Smooth muscle cell of trachea (primary cell): ENCODE measurements at places on chromosomes 5 and 9. TPM values are rescaled to one million over a fixed set of nuclear protein-coding genes. Genes with fewer than 3 reads are reported as not detected.

The ACOT12 gene
- total RNA-seq = 1.6 and 2.2 TPM in 2 replicates

The ASPN gene
- 7.1 and 15.2 TPM in 2 replicates for total RNA-seq

The ANGPTL2 gene
- total RNA-seq = 49.6 and 184 TPM in 2 replicates

The TMEM252 gene
- not detected in 2 replicates for total RNA-seq

The CAPSL gene
- not detected in 2 replicates for total RNA-seq

The GMCL2 gene
- total RNA-seq = under 0.01 TPM in 1 of 2 replicates, not detected in the other

The TRIP13 gene
- total RNA-seq = 5.6 and 32.1 TPM in 2 replicates

The GRAMD2B gene
- total RNA-seq = 9.5 and 10.6 TPM in 2 replicates

The KCNV2 gene
- not detected in 2 replicates for total RNA-seq

The SHISAL2B gene
- not detected in 2 replicates for total RNA-seq

The NLN gene
- total RNA-seq = 22.8 and 43.6 TPM in 2 replicates

The HSDL2 gene
- total RNA-seq = 57.0 and 60.7 TPM in 2 replicates

The PCA3 gene
- not detected in 2 replicates for total RNA-seq

The CD180 gene
- under 0.01 TPM in 1 of 2 replicates, not detected in the other for total RNA-seq

The VPS13A gene
- 34.1 and 50.9 TPM in 2 replicates for total RNA-seq

The PCDHB16 gene
- 0.15 and 0.50 TPM in 2 replicates for total RNA-seq

The HAPLN1 gene
- 0.73 and 4.6 TPM in 2 replicates for total RNA-seq

The SLC6A18 gene
- not detected in 2 replicates for total RNA-seq

The CLPTM1L gene
- 179 and 184 TPM in 2 replicates for total RNA-seq

The UNC13B gene
- total RNA-seq = 42.5 and 43.8 TPM in 2 replicates
